ENCODE measurements at places on chromosomes 6 and 20. TPM values are rescaled to one million over a fixed set of nuclear protein-coding genes. Genes with fewer than 3 reads are reported as not detected.

The WTAP gene
- 95.1 TPM for total RNA-seq

The VSX1 gene
- not detected for total RNA-seq

The PACRG gene
- total RNA-seq: not detected

GRCh38 chr20:62410746-62411478 is 3.8 kb upstream of the CABLES2 start:
- no peak for DNase-seq

The NAA20 gene
- total RNA-seq: 98.8 TPM

DNA sequence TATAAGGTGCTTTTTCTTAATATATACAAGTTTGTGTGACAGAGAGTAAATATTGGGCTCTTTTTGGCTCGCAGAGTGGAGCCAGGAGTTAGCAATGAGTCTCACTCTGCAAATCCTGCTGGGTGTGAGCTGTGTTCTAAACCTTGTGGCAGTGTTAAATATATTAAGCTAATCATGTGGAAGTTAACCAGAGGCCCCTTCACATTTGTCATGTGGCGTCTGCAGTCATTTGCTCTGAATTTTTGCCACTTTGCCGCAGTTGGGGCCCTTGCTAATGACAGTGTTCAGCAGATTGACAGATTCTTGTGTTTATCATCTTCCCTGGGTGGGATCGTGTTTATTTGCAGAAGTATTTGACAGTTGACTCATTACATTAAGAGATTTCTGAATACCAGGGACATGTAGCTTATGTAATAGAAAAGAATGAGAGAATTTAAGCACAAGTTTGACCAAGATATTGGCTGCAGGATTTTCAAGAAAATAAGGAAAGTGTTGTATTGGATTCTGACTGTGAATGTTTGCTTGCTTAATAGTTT is 37.9 kb downstream of the SPATA2 start:
- DNase-seq: no peak

GRCh38 chr20:16848061-16848460 is 99.9 kb downstream of the OTOR start:
- DNase-seq: no peak

The FNDC1 gene
- total RNA-seq: 0.04 TPM

GRCh38 chr6:93468291-93468690 is 48.9 kb upstream of the EPHA7 start:
- no peak for DNase-seq

The SLC24A3 gene
- not detected for total RNA-seq

DNA sequence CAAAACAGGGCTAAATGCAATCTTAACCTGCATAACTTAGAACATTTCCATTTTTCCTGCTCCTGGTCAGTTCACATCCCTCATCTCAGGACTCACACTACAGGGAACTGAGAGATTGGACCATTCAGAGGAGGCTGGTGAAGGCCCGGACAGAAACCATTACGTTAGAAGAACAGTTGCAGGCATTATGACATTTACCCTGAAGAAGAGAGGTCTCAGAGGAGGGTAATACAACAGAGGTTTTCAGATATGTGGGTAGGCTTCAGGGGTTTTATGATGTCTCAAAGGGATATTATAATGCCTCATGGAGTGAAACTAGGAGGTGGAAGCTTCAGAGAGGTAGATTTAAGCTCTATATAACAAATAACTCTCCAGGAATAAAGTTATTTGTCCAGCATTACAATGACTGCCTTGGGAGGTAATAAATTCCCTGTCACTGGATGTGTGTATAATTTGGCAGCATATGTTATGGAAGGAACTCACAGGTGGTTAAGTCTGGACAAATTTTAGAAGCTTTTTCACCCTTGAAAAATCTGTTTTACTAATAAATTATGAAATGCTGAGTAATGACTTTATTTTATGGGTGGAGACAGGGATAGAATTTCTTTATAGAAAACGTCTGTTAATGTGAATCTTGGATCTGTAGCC is 36.7 kb upstream of the RIPOR2 start:
- no peak for DNase-seq

DNA sequence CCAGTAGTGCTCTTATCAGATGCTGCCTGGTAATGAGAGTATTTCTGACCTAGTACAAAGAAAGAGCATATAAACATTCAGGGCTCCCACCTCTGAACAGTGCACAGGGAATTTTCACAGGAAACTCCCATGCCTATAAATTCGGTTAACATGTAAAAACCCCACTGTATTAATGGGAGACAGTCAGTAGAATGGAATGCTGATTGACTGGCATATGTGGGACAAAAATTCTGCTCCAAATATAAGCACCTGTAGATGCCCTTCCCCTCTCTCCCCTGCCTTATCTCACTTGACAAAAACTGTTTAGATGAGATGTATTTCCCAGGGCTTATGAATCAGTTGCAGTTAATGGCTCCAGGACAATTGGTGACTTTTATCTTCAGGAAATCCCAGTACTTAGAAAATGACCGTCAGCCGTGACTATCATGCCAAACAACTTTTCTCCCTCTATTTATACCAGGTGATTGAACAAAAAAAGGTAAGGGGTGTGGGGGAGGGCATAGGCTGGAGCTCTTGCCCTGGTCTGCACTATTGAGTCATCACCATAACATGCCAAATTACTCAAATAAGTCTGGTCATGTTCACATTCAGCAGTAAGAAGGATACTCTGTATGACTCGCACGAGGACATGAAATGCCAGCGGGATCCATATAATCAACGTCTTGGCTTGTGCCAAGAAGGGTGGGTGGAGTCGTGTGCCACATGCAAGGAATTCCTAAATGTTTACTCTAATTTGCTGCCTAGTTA is 176.4 kb upstream of the BMP2 start:
- DNase-seq: no peak

The MMP24 gene
- total RNA-seq: 0.07 TPM

DNA sequence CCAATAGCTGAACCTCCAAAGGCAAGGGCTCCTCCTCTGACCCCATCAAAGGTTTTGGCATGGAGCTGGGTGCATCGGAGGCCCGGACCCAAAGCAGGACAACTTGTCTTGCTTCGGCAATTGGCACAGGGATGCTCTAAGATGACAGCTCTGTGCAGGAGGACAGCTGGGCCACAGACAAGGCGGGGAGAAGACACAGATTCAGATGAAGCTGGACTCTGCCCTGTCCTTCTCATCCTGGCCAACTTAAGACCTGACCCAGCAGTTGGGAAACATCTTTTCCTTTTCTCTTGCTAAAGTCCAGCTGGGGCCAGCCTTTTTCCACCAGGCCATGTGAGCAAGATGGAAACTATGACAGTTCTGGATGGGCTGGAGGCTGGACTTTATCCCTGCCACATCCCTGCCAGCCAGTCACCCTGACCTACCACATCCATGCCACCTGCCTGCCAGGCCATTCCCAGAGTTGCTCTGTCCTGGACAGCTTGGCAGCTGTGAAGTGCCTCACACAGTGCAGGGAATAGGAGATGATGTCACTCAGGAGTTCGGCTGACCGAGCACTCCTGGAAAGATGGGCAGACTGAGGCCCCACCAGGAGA is 12.7 kb upstream of the PSMF1 start:
- no peak for DNase-seq

- DNase-seq: no peak
Observed at GRCh38 chr20:17594443-17594842, 24.6 kb downstream of the DSTN start.
